Activated gamma-delta T cell (primary cell): ENCODE measurements at places on chromosomes 2 and 18.

DNA sequence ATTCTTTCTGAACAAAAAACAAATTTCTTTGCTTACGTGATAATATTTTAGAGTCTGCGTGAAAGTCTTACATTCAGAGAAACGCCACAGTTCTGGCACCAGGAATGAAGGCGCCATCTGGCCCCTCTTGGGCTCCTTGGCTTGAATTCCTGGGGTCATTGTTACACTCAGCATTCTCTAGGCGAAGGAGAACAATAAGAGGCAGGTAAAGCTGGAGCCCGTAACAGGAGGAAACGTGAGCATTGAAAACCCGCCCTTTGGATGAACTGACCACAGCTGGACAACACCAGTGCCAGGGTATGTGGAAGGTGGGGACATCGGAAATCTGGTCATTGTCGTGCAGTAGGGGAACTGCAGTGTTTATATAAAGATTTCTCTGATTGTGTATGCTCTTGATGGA is 144.8 kb downstream of the RNF152 start:
- DNase-seq = no peak

- DNase-seq = no peak
These were observed 217.5 kb downstream of the TGIF1 start for GRCh38 chr18:3667255-3668137.

DNA sequence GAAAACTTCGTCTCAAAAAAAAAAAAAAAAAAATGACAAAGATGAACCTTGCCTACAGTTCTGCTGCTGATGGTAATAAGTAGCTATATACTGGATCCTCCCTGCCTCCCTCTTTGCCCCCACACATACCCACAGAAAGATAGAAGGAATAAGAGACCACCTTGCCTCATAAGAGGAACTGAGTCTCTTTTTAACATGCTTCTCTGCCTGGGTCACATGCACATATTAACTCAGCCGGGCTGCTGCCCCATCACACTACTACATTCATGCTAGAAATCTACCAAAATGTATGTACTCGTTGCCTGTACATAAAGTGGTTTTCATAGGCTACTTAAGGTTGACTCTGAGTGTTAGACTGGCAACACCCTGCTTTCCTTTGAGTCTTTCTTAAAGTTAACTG is 78.9 kb upstream of the B3GNT2 start:
- DNase-seq = no peak

- no peak for DNase-seq
These were observed 975.6 kb downstream of the DCDC2C start for GRCh38 chr2:4678927-4679326.

GRCh38 chr2:189254268-189254883 is 74.8 kb upstream of the COL5A2 start:
- no peak for DNase-seq

DNA sequence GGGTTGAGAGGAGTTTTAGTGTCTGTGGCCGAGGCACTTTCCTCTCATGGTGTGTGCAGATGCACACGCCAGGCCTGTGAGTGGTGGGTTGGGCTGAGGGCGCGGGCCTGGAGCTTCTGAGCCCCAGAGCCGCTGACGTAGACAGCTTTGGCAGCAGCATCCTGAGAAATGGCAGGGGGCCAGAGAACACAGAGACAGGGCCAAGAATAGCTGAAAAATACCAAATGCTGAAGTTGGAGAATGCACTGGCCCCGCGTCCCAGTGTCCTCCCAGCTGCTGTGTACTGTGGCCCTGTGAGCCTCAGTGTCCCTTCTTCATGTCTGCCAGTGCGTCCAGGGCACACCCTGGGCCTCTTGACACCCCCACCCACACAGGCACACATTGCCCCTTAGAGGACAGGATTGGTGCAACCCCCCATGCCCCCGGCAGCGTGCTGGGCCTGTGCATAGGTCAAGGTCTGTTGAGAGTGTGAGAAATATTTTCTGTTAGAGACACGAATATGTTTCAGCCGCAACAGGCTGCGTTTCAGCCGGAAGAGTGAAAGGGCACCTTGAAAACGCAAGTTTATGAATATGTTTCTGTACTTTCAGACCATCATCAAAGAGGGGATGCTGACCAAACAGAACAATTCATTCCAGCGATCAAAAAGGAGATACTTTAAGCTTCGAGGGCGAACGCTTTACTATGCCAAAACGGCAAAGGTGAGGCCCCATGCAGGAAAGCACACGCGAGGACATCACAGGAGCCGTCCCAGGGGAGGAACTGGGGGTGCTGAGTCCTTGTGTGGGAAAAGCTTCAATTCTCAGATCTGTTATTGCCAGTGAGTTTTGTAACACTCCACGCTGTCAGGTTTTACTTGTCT is 33.6 kb downstream of the DGKD start:
- DNase-seq = no peak

GRCh38 chr2:85936421-85937068 is 47.8 kb upstream of the ST3GAL5 start:
- no peak for DNase-seq

DNA sequence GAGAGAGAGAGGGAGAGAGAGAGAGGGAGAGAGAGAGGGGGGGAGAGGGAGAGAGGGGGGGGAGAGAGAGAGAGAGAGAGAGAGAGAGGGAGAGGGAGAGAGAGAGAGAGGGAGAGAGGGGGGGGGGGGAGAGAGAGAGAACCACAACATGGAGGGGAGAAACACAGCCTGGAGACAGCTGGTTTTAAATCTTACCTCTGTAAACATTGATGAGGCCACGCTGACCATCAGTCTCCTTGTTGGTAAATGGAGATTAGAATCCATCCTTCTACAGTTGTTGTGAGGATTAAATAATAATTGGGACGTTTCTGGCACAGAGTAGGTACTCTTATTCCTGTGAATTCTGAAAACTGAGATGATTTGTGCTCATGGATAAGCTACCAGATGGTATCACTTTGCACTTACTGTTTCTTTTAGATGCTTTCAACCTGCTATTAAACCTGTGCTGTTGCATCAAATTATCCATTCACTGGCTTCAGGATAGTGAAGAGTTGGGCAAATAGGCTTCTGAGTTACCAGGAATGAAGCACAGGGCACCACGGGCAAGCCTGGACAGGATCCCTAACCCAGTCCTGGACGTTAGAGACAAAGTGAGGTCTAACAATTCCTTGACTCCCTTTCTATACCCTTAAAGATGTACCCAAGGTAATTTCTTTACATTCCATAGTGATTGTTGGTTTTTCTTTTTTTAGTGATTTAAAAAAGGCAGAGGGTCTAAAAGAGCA is 318.1 kb downstream of the ZNF521 start:
- DNase-seq = no peak

DNA sequence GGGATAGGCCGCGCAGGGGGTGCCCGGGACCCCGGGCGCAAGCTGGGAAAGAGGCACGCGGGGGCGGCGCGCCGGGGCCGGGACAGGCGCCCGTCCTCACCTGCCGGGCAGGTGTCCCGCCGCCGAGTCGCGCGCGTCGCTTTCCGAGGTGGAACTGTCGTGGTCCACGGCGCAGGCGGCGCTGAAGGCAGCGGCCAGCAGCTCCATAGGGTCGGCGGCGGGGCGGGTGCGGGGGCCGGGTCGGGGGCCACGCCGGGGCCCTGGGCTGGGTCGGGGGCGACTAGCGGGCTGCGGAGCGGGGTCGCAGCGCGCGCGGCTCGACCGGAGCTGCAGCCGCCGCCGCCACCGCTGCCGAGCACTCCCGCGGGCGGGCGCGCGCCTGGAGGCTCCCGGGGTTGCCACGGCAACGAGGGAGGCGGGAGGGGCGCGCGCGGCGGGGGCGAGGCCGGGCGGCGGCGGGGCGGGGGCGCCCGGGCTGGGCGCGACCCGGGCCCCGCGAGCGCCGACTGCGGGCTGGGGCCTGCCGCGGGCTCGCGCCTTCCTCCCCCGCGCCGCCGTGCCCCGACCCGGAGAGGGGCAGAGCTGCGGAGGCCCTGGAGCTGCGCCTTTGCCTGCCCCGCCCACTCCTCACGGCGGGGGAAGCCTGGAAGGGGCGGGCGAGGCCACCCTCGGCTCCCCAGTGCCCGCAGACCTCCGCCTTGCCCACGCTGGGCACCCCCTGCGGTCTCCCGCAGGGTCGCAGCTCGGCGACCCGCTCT is 57.9 kb downstream of the SNORC start:
- DNase-seq = no peak

- no peak for DNase-seq
These were observed 31.7 kb upstream of the LINC00305 start for GRCh38 chr18:64180617-64181016.

- DNase-seq = no peak
These were observed at the start of gene SIX2 for GRCh38 chr2:45009303-45009927. SIX2 (minus strand) TSS chr2:45009452; CDS start chr2:45009110, 342 bp downstream.

DNA sequence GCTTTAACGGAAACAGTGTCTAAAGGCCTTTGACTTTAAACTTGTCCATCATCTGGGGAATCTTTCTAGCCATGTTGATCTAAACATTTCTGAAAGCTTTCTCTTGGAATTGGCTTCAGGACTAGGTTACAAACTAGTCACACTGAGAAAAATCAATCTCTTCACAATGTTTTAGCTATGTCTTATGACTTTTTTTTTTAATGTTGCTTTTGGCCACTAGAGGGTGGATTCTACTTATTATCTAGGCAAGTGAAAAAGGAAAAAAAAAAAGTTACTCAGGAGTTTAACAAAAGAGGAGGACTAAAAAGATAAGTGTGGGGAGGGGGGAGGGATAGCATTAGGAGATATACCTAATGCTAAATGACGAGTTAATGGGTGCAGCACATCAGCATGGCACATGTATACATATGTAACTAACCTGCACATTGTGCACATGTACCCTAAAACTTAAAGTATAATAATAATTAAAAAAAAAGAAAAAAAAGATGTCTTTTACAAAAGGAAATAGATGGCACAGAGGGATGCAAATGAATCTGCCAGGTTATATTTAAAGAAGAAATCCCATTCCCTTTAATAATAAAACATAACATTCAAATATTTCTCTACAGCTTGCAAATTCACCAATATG is 160.4 kb upstream of the PID1 start:
- no peak for DNase-seq

DNA sequence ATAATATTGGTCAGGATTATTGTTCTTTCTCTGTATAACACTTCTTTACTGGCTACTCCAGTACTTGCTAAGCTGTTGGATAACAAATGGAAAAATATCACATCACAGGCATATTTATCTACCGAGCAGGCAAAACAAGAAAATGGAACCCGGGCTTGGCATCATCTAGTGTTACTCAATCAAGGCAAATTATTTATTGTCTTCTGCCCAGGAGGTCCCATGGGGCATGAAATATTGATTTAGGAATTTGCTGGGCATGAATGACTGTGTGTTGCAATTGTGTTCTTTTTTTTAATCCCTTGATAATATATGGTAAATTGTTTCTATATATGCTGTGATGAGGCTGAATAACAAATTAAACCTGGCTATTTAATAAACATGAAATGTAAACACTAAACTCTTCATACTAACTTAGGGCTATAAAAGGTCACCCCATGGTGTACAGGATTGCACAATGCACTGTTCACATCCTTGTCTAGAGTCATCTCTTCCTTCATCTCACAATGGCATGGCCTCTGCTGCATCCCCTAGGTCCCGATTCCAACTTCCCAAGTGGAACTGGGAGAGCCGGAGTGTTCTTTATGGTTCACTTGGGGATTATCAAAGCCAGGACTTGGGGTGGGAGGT is 2.2 kb upstream of the PARD3B start:
- no peak for DNase-seq

DNA sequence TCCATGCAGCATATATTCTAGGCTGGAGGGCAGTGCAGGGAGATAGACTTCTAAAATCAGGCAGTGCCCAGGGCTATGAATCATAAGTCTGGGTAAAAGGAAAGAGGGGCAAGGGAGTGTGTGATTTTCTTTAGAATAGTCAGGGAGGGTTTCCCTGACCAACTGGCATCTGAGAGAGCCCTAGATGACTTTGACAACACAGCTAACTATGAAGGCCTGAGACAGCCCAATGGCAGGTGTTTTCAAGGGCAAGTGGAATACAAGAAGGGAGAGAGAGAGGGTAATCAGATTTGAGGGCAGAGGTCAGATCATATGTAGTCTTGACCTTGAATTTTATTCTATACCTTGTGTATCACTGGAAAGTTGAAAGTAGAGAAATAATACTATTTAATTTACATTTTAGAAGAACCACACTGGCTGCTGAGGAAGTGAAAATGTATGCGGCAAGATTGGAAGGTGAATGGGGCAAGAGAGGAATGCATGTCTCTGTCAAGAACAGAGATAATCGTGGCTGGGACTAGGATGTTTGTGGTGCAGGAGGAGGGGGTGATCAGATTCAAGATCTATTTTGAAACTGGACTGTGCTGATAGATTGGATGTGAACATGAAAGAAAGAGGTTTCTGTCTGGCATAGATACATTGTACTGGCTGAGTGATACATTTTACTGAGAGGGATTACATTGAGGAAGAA is 1.9 kb upstream of the ITGB6 start:
- no peak for DNase-seq

DNA sequence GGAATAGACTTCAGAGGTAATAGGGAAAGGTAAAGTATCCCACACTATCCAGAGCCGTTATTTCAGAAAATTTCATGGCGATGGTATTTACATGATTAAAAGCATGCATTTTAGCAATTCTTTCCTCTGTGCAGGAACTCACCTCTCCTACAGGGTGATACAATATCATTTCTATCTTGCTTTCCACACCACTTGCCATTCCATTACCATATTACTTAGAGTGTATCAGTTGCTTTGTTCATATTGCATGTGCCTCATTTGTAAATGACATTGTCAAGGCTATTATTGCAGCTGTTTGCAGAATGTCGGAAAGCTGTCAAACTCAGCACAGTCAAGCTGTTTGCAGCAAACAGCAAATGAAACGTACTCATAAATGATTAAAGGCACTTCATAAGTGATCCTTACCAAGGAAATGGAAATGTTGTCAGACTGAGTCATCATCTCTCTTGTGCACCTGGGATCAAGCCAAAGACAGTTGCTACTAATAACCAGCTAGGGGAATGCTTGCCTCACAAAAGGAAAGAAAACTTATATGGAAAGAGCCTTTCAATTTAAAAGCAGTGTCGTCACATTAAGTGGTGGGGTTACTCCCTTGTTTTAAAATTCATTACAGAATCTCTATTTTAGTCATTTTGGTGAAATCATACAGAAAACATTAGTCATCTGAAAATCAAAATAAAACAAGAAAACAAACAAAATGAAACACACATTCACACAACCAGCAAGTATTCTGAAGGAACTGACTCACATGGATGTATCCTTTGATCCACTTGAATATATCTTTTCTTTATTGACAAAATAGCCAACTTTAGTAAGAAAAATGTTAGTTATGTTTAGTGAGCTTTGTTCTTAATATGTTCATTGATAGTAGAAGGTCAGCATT is 1064.1 kb upstream of the CNTNAP5 start:
- no peak for DNase-seq

DNA sequence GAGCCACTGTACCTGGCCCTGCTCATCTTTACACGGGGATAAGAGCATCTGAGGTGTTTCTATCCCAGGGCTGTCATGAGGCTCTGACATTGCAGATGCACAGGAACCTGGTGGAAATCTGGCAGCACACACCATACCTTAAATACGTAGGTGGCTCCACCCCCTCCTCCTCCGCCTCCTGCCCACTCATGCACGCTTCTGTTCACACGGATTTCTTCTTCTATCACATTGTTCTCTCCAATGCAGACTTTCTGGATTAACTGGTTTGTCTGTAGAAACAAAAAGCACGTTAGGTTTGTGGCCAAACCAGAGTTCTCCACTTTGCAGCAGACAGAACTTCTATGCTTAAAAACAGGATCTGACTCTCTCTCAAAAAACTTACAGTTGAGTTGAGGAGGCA is 118.2 kb downstream of the CLIP4 start:
- DNase-seq = no peak

GRCh38 chr2:30695749-30696148 is 111.5 kb downstream of the CAPN13 start:
- DNase-seq = no peak
